ENCODE measurements at places on chromosomes 2 and 18.
A peak's percentile ranks its signal among the peaks of the same experiment; 100 is the strongest.

DNA sequence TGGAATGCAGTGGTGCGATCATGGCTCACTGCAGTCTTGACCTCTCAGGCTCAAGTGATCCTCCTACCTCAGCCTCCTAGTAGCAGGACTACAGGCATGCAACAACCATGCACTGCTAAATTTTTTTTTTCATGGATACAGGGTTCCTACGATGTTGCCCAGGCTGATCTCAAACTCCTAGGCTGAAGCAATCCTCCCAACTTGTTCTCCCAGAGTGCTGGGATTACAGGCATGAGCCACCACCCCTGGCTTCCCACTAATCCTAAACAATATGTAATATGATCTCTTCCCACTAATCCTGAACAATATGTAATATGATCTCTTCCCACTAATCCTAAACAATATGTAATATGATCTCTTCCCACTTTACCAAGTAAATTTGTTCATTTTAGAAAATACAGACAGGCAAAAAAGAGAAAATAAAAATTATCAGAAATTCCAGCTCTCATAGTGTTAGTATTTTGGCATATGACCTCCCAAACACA is 33.7 kb upstream of the C18orf32 start:
- no peak for DNase-seq

- no peak for DNase-seq
Measured at GRCh38 chr2:227324642-227324994, 433 bp upstream of the MFF start.

DNA sequence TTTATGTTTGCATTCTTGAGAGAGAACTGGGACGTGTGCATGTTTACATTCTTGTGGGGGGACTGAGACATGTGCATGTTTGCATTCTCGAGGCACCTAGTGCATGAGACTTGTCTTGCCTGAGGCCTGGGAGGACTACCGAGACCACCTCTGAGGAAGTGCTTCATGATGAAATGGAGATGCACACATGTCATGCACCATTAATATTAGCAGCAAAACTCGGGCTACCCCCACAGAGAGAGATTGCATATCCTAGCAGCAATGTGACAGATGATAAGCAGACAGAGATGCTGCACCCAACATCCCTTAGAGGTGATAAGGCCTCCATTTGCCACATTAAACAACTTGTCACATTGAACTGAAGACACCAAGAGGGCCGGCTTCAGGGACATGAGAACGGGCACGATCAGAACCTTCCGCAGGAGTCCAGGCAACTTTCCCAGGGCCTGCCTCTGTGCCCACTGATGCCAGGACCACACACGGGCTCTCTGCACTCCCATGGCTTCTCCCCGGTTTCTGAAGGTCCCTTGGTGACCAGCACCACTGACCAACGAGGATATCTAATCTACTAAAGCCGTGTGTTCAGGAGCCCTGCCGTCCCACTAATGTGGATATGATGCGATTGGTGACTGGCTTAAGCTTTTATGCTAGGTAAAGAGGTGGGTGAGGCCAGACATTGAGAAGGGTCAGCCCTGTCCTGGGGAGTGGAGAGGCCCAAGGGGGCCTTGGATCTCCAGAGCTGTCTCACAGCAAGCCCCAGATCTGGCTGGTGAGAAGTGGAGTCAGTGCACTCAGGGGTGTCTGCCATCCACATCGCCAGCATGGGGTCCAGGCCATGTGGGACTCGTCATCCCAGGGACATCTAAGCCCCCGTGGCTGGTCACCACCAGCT is 208.3 kb downstream of the NDUFA10 start:
- DNase-seq = no peak

DNA sequence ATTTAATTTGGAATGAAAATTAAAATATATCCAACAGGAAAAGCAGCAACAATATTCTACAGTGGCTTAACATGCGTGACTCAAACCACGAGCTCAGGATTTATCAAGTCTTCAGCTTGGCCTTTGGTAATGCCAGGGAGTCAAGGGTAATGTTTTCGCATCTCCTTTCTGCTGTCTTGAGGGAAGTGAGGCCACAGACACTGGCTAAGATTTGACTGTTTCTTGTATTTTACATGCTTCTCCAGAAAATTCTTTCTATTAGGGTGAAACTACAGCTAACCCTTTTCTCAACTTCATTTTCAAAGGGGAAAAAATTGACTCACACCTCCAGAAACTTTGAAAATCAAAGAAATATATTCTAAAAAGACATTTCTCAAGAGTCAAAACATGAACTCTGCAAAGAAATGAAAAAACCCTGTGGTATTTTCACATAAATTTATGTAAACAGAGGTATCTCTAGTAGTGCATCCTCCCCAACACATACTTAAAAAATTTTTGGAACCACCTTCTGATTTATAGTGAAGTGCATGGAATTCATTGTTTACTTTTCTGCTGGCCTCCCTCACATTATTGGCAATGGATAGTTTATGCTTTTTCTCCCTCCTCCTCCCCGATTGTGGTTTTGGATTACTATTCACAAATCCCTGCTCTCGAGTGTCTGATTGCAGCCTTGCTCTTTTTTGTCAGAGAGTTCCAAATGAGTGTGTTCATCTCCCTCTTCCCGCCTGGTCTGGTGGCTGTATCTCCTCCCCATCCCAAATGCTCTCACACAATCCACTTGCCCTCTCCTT is 48.7 kb downstream of the DPP4 start:
- DNase-seq = no peak

DNA sequence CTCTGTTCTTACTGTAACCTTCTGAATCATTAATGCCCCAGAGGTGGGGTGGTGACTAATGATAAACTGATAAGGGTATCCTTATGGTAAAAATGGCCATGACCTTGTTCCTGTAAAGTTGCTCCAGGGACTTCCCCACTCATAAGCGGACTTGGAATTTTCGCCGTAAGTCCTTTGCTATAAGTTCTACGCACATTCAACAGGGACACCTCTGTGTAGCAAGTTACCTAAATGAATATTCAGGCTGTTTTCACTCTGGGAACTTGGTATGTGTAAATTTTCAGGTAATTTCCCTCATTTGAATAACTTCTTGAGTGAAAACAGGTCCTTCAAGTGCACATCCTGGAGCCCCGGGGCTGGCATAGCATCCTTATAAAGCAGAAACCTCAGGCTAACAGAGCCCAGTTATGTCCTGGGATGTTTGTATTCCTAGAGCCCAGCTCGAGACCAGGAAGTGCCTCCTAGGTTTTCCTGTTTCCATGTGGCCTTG is 9.4 kb upstream of the AGFG1 start:
- DNase-seq = no peak

DNA sequence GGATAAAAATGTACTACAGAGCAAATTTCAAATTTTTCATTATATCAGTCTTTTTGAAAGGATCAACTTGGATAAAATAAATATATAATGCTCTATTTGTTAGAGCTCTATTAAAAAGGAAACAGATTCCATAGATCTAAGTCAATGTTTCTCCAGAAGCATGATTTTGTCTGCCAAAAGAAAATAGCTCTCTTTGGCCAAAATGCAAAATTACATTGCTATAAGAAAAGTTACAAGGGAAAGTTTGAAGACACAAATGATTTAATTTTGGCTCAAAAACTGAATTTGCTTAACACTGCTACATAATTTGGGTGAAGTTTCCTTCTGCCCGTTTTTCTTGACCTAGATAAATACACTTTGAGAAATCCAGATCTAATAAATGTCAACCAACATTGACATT is 15.7 kb downstream of the C2orf69 start:
- DNase-seq = no peak

- peak; percentile 83 for DNase-seq
Measured at GRCh38 chr2:102063941-102064678, 72.3 kb downstream of the IL1R2 start.

- no peak for DNase-seq
Measured at GRCh38 chr2:27021253-27022049, 11.3 kb upstream of the TMEM214 start.

- no peak for DNase-seq
Measured at GRCh38 chr2:68917034-68917718, 35.5 kb downstream of the GKN2 start.

GRCh38 chr2:164975891-164976290 is 20.6 kb upstream of the SLC38A11 start:
- DNase-seq = no peak

- DNase-seq = no peak
Measured at GRCh38 chr2:211407076-211407475, 850.7 kb downstream of the CPS1 start.

GRCh38 chr2:217219164-217219520 is 359.3 kb upstream of the TNP1 start:
- no peak for DNase-seq

GRCh38 chr2:29305762-29306161 is 190.5 kb downstream of the CLIP4 start:
- no peak for DNase-seq

DNA sequence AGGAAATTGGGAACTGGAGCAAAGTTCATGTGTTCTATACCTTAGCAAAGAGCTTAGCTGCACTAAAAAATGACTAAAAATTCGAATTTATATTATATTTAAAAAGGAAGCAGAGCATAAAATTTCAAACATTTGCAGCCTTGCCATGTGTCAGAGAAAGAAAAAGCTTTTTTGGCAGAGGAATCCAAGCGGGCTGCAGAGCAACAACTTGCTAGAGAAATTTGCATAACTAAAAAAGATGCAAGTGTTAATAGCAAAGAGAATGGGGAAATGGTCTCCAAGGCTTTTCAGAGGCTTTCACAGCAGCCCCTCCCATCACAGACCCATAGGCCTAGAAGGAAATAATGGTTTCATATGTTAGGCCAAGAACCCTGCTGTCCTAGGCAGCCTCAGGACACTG is 1315.9 kb downstream of the DSC3 start:
- no peak for DNase-seq

- DNase-seq = no peak
Measured at GRCh38 chr2:10325278-10326145, 22.8 kb downstream of the HPCAL1 start.

GRCh38 chr2:118224895-118225311 is 136.6 kb downstream of the INSIG2 start:
- DNase-seq = no peak

GRCh38 chr2:227052879-227053278 is 111.1 kb downstream of the COL4A4 start:
- no peak for DNase-seq

Measured in kidney capillary endothelial cell (primary cell).